T1000 (cell line): ENCODE measurements at places on chromosomes 5 and 9.

DNA sequence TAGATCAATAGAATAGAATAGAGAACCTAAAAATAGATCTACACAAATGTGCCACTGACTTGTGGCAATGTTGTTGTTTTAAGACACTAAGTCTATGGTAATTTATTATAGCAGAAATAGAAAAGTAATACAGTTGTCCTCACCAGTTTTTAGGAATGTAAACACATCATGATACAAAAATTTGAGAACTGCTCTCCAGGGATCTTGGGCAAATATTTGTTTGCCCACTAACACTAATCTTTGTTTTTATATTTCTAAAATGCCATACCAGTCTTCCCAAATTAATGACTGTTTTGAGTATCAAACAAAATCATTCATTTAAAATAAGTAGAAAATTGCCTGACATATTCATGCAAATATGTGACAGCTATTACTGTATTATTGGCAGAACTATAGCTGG, 297.6 kb downstream of the BRINP1 start:
- no peak for DNase-seq

- no peak for DNase-seq
Measured at GRCh38 chr5:109652096-109652495, 37.6 kb upstream of the MAN2A1 start.

- no peak for DNase-seq
Measured at GRCh38 chr9:75823151-75823550, 67.3 kb upstream of the PCSK5 start.

- DNase-seq: no peak
Measured at GRCh38 chr5:168877132-168877892, 298.1 kb upstream of the PANK3 start.

- DNase-seq: no peak
Measured at GRCh38 chr9:84296146-84296843, 44.3 kb downstream of the SLC28A3 start.

DNA sequence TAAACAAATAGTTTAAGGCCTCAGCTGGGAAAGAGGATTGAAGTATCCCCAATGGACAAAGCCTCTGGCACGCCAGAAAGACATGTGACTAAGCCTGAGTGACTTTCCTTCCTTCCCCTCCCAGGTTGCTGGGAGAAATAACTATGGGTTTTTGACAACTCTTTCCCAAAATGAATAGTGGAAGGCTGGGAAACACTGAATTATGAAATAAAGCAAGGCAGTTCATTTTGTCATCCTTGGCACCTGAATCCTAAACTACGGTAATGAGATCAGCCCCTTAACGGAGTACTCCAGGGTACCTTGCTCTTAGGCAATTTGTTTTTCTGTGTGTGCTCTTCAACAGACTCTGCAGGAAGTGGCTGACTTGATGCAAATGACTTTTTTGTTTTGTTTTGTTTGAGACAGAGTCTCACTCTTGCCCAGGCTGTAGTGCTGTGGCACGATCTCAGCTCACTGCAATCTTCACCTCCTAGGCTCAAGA, 75.2 kb downstream of the LMNB1 start:
- no peak for DNase-seq

DNA sequence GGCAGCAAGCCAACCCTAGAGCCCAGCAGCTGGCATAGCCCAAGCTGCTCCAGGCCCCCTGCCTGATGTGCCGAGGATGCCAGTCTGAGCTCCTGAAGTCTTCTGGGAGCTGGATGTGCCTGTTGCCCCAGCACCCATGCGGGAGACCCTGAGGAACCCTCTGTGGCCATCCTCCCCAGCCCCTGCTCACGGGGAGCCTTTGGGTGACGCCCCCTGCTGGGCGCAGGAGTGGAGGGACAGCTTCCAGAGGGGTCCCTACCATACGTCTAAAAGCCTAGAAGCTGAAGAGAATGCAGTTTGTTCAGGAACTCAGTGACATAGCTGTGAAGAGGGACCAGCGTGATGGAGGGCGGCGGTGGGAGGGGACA, 33.1 kb upstream of the MVB12B start:
- no peak for DNase-seq
